Aorta (tissue), 5 donors: ENCODE measurements at places on chromosomes 3 and 15. TPM values are rescaled to one million over a fixed set of nuclear protein-coding genes. Genes with fewer than 3 reads are reported as not detected.

Gene PPP1R14D
- total RNA-seq = not detected

Gene CHST13
- total RNA-seq = 0.33 TPM

Gene RAB27A
- total RNA-seq = 54.3 TPM

Gene ADIPOQ
- 1.5 TPM for total RNA-seq

Gene PYGO1
- 13.9 TPM for total RNA-seq

Gene EPHA3
- 10.7 TPM for total RNA-seq

Gene TMEM212
- not detected for total RNA-seq

Gene TRNT1
- 25.8 TPM for total RNA-seq

Gene TMC3
- 0.81 TPM for total RNA-seq

Gene TGM5
- 0.84 TPM for total RNA-seq

Gene CFAP92
- total RNA-seq = 1.2 TPM

Gene PLXNA1
- total RNA-seq = 28.7 TPM

Gene ZBTB47
- total RNA-seq = 72.4 TPM

Gene ADAMTSL3
- 74.5 TPM for total RNA-seq

Gene UBE3A
- 93.5 TPM for total RNA-seq

Gene SENP5
- total RNA-seq = 42.8 TPM

Gene LOXL1
- total RNA-seq = 115 TPM

Gene IGSF11
- total RNA-seq = 0.75 TPM

Gene FAM219B
- total RNA-seq = 64.7 TPM

Gene GOLGA8T
- 0.48 TPM for total RNA-seq

Gene EOGT
- total RNA-seq = 104 TPM

Gene NT5DC2
- total RNA-seq = 33.0 TPM

Gene MEX3B
- 1.2 TPM for total RNA-seq

Gene SEMA3G
- total RNA-seq = 23.8 TPM

Gene TP63
- total RNA-seq = 0.42 TPM

Gene SNTN
- total RNA-seq = not detected

Gene GNL3
- total RNA-seq = 70.3 TPM

Gene TTLL13
- not detected for total RNA-seq

Gene GOLGA6B
- total RNA-seq = not detected

Gene CFAP91
- 3.7 TPM for total RNA-seq

Gene PGBD4
- total RNA-seq = 1.7 TPM
